PC-3 (cell line): ENCODE measurements at places on chromosomes 4 and X.

DNA sequence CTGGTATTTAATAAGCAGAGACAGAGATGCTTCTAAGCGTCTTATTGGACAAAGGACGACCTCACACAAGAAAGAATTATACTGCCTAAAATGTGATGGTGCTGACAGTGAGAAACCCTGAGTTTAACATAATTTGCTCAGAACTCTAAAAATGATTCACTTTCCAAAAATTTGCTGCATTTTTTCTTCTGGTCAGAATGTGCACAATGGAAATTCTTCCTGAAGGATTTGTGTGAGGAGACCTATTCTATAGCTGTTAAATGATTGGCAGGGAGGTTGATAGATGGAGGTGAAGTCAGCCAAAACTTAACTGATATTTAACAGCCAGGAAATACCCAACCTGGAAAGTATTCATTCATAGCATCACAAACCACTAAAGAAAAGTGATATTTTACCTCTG, 1.7 kb downstream of the MAGEC3 start:
- peak; percentile 23 for DNase-seq

DNA sequence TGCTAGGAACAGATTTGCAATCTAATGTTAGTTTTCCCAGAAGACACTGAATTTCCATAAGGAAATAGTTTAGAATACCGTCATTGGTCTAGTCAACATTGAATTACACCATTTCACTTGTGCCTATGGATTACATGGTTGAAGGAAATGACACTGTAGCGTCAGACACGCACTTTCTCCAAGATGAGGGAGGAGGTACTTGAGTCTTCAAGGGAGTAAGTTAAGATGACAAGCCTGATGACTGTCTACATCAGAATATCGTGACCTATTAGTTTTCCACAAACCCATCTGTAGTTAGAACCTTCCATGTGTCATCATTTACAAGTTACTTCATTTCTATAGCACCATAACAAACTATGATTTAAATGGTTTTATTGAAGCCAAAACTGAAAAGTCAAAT, 153.7 kb downstream of the AMELX start:
- DNase-seq, result no peak

- no peak for DNase-seq
These were observed 91.2 kb downstream of the LRP2BP start for GRCh38 chr4:185304541-185304940.

GRCh38 chr4:55272589-55272988, 73.5 kb upstream of the SRD5A3 start:
- DNase-seq, result no peak

DNA sequence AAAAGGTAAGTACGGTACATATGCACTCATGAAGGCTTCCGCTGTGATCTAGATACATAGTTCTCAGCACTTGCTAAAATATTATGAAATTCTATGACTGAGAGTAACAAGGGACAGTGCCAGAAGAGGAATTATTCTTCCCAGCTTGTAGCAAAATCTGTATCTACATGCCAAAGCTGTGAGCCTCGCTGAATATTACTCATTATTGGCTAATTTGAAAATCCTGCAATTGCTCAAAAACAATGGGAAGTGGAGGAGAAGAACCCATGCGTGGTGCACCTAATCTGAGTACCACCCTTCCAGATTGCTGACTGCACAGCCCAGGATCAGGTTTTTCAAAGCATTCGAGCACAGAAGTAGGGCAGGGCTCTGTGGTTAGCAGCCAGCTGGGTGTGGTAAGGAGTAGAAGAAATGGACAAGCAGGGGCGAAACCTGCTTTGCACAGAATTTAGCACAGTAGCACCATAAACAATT, 17.4 kb upstream of the PDCL2 start:
- peak; percentile 53 for DNase-seq

DNA sequence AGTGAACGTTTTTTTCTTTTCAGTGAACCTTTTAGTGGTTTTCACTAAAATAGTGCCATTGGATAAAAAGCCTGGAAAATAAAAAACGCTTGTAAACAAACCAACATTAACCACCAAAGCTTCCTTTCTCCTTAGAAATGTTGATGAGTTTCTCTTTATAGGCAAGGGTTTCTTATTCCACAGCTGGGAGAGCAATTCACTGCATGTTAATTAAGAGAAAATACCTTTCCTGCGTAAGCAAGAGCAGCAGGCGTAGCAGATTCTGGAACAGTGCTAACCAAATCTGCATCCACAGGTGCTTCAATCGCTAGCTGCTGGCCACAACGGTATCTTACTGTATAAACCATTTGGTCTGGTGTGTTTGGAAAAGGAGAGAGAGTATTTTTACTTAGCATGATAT, 13.3 kb upstream of the AASDH start:
- DNase-seq, result no peak

DNA sequence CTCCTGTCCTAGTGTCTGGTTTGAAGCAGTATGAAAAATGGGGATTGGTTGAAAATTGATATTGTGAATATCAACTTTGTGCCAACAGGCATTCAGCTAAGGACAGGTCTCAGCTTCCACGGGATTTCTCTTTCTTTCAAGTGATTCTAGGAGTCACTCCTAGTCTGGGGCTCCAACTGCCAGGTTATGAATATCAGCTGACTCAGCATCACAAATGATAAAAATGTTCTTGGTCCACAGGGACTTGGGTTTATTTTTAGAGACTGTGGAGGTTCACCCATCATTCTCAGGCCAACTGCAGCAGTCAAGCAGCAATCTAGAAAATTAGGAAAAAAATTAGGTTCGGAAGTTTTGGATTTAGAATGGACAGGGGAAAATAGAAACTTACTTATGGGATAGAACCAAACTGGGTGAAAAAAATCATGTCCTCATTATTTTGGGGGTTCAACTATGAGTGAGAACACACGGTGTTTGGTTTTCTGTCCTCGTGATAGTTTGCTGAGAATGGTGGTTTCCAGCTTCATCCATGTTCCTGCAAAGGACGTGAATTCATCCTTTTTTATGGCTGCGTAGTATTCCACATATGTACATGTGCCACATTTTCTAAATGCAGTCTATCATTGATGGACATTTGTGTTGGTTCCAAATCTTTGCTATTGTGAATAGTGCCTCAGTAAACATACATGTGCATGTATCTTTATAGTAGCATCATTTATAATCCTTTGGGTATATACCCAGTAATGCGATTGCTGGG, 29.0 kb upstream of the TCP11X1 start:
- DNase-seq, result no peak

- no peak for DNase-seq
These were observed 26.0 kb downstream of the ARHGAP36 start for GRCh38 chrX:131084145-131084544.
